Temporal lobe (tissue), 4 donors: ENCODE measurements at places on chromosomes 5 and 9. TPM values are rescaled to one million over a fixed set of nuclear protein-coding genes. Genes with fewer than 3 reads are reported as not detected.

ZNF366 gene
- total RNA-seq: 1.5 TPM

GPR150 gene
- total RNA-seq: 0.25 TPM

SPINK4 gene
- not detected for total RNA-seq

PFN3 gene
- 0.74 TPM for total RNA-seq

C9orf43 gene
- 0.25 TPM for total RNA-seq

LHX3 gene
- total RNA-seq: under 0.01 TPM

PGGT1B gene
- 11.3 TPM for total RNA-seq

SPATA9 gene
- 0.98 TPM for total RNA-seq

KCNIP1 gene
- 15.0 TPM for total RNA-seq

ITGA2 gene
- 3.7 TPM for total RNA-seq

PCDHGB3 gene
- 11.1 TPM for total RNA-seq

DDX4 gene
- under 0.01 TPM for total RNA-seq

C1QTNF3 gene
- total RNA-seq: 12.5 TPM

KCNV2 gene
- total RNA-seq: not detected

ASB6 gene
- 12.5 TPM for total RNA-seq

FBLL1 gene
- 30.0 TPM for total RNA-seq

RMRP gene
- total RNA-seq: 65,531 TPM

SV2C gene
- total RNA-seq: 1.5 TPM

GALNT12 gene
- total RNA-seq: 3.2 TPM

FAM221B gene
- total RNA-seq: not detected
